LHCN-M2 (cell line): ENCODE measurements at places on chromosomes 6 and 20. TPM values are rescaled to one million over a fixed set of nuclear protein-coding genes. Genes with fewer than 3 reads are reported as not detected.

GRCh38 chr6:30818391-30818841 is 65.9 kb upstream of the DDR1 start:
- peak; percentile 66 for DNase-seq

- no peak for DNase-seq
These were observed 580.1 kb upstream of the CITED2 start for GRCh38 chr6:139954463-139955071.

- DNase-seq = no peak
These were observed 78.0 kb downstream of the SLC22A3 start for GRCh38 chr6:160426136-160426535.

DNA sequence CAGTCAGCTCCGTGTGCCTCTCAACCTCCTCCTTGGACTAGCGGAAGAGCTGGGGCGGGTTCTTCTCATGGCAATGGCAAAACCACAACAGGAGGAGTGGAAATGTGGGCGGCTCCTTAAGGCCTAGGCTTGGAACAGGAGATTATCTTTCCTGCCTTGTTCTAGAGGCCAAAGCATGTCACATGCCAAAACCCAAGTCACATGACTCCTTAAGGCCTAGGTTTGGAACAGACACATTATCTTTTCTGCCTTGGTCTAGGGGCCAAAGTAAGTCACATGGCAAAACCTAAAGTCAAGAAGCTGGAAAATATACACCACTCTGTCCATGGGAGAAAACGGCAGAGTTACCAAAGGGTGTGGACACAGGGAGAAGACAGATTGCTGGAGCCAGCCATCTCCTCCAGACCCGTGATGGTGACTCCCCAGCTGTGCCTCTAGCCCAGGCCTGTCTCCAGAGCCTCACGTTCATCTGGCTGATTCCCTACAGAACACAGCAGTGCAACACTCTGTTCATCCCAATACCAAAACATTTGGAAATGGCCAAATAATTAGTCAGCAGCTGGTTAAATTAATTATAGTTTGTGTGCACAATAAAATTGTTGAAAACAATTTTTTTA is 34.2 kb downstream of the ANKRD60 start:
- no peak for DNase-seq

GRCh38 chr20:63624486-63624885 is 2.4 kb downstream of the GMEB2 start:
- DNase-seq = no peak

Gene SOBP
- under 0.01 and 0.19 TPM in 2 replicates for total RNA-seq

Gene PRR18
- not detected in 2 replicates for total RNA-seq

Gene PDYN
- total RNA-seq = not detected in 2 replicates
